ENCODE measurements at places on chromosomes 12 and 14. TPM values are rescaled to one million over a fixed set of nuclear protein-coding genes. Genes with fewer than 3 reads are reported as not detected.

Gene NRXN3
- total RNA-seq: not detected

Gene EMP1
- 16.6 TPM for total RNA-seq

Gene AKT1
- 126 TPM for total RNA-seq

Gene MAP1LC3B2
- 1.8 TPM for total RNA-seq

Gene PDE3A
- total RNA-seq: not detected

Gene OTUB2
- total RNA-seq: 0.93 TPM

Gene ACRBP
- total RNA-seq: 3.3 TPM

DNA sequence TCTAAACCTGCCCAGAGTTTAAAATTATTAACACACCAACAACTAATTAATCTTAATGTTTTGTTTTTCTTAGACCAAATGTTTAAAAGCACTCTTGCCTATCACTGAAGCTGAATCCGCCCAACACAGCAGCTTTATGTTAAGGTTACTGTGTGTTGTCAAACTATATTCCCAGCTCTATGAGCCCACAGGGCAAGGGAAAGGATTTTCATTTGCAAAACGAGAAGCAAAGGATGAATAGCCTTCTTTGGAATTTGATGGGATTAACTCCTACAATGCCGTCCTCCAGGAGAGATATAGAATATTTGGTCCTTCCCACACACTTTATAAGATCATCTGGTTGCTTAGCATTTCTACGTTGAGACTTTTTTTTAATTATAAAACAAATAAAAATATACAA is 43.7 kb downstream of the DUSP16 start:
- DNase-seq: no peak

DNA sequence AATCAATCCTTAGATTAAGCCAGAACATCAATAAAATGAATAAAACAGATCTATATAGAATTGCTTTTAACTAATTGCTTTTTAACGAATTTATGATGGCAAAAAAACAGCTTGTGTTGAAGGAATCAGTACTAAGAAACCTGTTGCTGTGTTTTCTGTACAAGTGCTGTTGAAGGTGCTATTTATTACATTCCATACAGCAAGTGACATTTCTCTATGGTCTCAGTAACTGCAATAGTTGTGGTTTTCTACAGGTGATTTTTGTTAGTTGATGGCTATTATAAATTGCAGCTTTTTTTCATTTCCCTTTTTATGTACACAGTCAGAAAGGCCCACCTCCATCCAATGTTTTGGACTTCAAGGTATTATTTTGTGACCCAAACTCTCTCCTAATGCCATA is 56.6 kb downstream of the SLC2A13 start:
- no peak for DNase-seq

DNA sequence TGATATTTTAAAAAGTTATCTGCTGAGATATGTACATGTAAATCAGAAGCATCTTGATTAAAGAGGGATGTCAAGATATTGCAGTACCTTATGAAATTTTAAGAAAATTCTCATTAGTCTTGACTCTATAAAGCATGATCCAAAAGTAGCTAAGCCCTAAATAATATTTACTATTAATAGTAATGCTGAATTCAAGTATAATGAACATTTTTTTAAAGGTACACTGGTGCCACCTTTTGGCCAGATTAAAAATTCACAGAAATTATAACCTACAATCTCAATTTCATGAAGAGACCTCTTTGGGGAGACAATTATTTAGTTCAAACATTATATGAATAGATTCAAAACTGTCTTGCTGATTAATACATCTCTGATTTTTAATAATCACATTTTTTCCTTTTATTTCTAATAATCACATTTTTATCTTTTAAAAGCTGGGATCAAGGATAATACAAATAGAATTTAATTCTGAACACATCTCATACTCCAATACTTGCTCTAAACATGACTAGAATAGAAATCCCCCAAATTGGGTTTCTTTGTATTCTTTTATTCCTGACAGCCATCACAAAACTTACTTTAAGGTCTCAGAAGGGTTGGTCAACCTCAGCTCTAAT is 13.4 kb downstream of the AKAP5 start:
- no peak for DNase-seq

GRCh38 chr12:93757792-93758694 is 80.9 kb downstream of the CRADD start:
- no peak for DNase-seq

DNA sequence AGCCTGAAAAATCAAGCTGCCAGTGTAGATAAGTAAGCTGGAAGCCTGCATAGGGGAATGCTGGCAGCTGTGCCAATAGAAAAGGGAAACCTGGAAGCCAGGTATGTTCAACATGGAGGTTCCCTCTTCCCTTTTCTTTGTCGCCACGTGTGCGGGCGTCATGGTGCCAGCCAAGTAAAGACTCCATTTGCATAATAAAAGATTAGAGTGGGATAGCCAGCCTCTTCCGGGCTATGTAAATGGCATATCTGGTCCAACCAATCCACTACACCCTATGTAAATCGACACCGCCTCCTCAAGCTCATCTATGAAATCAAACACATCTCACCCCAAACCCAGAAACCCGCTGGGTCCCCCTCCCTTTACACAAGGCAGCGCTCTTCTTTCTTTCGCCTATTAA is 5.6 kb upstream of the ADGRD1 start:
- no peak for DNase-seq

GRCh38 chr14:23645812-23646647 is 9.9 kb downstream of the DHRS2 start:
- peak; percentile 26 for DNase-seq

- no peak for DNase-seq
Observed at GRCh38 chr12:19458733-19459132, 19.4 kb downstream of the AEBP2 start.

DNA sequence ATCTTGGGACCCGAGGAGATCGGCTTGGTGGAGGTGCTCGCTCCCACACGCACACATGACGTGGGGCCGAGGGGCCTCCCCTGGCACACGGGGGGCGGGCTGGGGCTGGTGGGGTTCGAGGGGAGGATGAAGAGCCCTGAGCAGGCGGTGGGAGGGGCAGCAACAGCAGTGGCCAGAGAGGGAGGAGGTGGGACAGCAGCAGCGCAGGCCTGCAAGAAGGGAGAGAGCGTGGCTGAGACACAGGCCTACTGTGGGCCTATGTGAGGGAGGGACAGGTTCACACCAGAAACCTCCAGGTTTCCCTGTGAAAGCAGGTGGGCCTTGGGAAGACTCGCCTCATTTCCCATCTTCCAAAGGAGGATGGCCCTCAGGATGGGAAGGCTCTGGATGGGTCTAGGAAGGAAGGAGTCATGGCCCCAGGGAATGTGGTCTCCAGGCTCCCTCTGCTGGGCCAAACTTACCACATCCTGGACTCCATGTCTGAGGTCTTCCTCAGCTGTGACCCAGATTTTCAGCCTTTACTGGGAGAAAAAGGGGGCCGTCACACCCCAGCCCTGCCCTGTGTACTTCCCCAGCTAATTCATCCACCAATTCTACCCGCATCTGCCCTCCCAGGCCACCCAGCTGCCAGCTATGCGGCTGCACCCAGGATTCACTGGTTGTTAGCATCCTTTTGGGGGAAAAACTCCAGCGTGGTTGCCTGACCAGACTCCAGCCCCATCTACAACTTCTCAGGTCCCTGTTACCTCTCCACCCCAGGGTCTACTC is 2.8 kb downstream of the PIANP start:
- peak; percentile 51 for DNase-seq

DNA sequence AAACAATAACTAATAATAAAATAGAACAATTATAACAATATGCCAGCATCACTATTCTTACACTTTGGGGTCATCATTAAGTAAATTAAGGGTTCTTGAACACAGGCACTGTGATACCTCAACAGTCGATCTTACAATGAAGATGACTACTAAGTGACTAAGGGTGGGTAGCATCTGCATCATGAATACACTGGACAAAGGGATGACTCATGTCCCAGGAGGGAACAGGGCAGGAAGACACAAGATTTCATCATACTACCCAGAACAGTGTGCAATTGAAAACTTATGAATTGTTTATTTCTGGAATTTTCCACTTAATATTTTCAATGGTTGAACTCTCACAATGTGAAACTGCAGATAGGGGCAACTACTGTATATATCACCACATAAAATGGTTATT is 19.7 kb downstream of the TSPAN19 start:
- no peak for DNase-seq

DNA sequence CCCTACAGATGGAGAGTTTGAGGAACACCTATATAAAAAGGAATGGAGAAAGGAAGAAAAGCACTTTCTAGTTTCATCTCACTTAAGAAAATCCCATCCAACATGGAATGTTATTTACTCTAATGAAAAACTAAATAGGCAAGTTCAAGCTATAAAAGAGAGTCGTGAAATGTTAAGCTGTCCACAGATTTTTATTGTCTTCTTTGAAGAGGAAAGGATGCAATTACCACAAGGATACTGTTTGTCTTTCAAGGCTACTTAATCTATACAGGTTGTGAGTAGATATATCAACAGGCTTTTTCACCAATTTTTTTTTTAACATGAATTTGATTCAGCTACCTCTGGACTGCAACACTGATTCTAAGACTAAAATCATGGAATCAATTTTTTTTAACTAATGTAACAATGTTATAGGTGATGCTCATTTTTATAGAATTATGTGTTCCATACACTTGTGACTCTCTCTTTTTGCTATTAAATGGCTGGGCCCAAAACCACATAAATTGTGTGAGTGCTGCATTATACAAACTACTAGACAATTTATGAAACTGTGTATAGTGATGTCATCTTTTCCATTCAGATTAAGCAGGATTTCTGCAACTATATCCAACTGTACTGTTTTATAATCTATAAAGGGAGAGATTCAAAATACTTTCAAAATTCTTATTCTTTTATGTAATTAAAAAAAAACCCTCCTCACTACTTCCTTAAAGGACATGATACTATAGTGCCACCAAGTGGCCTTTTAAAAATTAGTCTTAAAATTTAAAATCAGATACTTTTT is 26.8 kb upstream of the BMAL2 start:
- no peak for DNase-seq

DNA sequence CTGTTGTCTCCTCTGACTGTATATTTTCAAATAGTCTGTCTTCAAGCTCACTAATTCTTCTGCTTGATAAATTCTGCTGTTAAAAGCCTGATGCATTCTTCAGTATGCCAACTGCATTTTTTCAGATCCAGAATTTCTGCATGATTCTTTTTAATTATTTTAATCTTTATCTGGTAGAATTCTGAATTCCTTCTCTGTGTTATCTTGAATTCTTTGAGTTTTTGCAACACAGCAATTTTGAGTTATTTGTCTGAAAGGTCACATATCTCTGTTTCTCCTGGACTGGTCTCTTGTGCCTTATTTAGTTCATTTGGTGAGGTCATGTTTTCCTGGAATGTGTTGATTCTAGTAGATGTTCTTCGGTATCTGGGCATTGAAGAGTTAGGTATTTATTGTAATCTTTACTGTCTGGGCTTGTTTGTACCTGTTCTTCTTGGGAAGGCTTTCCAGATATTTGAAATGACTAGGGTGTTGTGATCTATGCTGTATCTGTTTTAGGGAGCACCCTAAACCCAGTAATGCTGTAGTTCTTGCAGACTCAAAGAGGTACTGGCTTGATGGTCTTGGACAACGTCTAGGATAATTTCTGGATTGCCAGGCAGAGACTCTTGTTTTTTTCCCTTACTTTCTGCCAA is 193.8 kb upstream of the NPAS3 start:
- DNase-seq: no peak

DNA sequence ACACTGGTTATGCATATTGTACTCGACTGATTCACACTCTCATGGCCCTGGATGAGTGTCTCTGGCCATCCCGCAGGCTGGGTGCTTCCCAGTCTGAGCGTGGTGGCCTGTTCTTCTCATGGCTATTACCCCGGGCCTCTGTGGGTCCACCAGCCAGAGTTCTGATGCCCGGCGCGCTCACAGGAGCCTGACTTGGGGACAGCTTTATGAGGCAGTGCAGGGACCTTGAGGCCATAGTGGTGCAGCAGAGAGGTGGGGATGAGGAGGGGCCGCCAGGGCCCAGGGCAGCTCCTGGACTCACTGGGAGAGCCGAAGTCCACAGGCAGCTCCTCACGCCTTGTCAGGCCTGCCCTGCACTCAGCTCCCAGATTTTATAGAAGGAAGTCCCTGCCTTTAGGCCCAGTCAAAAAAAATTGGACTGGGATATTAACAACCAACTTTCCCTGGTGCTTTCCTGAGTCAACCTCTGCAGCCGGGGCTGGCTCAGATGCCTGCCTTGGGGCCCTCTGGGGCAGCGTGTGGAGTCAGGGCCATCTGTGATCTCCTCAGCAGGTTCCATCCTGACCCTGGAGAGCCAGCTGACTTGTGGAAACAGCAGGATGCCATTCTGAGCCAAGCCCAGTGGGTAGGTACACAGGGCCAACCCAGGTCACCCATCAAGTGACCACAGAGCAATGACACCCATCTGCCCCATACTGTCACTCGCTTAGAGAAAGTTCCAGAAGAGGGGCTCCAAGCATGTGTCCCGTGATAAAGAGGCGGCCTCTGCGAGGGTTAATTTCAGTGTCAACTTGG is 89.4 kb upstream of the DIO3 start:
- no peak for DNase-seq

GRCh38 chr14:61569308-61569707 is 126.0 kb upstream of the HIF1A start:
- DNase-seq: no peak

GRCh38 chr14:70721542-70721941 is 79.8 kb downstream of the TTC9 start:
- DNase-seq: no peak

DNA sequence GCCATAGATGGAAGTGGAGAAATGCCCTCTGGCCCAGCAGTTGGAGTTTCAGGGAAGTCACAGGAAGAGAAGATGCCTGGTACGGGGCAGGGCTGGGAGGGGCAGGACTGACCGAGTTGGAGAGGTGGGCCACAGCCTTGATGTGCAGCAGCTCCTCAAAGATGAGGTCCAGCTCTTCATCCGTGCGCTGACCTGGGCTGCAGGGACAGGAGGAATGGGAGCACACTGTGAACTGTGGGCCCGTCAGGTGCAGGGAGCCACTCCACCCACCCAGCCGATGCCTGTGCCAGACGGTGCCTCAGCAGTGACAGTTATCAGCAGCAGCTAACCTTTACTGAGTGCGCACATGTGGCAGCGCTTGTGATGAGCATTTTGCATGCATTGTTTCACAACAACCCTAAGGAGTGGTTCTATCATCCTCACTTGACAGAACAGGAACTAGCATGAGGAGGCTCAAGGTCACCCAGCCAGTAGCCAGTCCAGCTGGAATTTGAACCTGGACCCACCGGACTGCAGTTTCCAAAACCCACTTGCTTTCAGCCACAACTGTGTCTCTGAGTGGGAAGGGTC is 8.4 kb downstream of the RAPGEF3 start:
- no peak for DNase-seq

DNA sequence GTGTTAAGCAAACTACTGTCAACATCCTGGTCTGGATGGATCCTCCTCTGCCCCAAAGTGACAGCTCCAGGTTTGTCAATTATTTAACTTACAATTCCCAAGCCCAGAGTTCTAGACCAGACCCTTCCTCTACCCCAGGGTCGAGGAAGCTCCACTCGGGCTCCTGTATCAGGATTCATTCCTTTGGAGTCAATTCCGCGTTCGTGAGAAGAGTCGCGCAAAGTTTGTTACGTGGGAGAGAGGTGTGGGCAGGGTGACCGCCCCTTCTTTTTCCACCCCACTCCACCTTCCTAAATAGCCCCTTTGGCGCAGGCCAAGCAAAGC is 479 bp downstream of the SEL1L start:
- no peak for DNase-seq

All from activated CD4-positive, alpha-beta T cell treated with anti-CD3 and anti-CD28 coated beads for 36 hours (primary cell).